ENCODE measurements at places on chromosomes 12 and 14.
A peak's percentile ranks its signal among the peaks of the same experiment; 100 is the strongest.

- no peak for DNase-seq
Measured at GRCh38 chr12:50662116-50662510, 101.8 kb upstream of the ATF1 start.

GRCh38 chr12:96136161-96136560 is 58.0 kb upstream of the ELK3 start:
- peak; percentile 19 for DNase-seq

- no peak for DNase-seq
Measured at GRCh38 chr12:47705229-47705565, 633 bp downstream of the RPAP3 start.

DNA sequence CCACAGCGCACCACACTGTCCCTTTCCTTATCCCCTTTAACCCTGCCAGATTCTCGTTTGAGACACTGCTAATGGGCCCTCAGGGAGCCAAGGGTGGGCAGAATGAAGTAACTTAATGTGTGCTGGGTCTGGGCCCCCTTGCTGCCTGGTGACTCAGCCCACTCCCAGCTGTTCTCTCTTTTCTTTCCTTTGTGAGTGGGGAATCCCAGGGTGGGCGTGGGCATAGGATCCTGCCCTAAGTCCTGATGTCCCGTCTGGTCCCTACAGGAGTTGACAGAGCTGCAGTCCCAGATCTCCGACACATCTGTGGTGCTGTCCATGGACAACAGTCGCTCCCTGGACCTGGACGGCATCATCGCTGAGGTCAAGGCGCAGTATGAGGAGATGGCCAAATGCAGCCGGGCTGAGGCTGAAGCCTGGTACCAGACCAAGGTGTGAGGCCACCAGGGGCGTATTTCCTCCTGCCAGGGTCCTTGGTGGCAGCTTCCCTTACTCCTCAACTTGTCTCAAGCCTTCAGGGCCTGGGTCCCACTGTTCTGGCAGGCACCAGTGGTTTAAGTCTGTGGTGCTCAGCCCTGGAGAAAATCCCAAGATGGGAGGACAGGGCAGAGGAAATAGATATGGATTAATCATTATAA is 8.3 kb downstream of the KRT7 start:
- no peak for DNase-seq

DNA sequence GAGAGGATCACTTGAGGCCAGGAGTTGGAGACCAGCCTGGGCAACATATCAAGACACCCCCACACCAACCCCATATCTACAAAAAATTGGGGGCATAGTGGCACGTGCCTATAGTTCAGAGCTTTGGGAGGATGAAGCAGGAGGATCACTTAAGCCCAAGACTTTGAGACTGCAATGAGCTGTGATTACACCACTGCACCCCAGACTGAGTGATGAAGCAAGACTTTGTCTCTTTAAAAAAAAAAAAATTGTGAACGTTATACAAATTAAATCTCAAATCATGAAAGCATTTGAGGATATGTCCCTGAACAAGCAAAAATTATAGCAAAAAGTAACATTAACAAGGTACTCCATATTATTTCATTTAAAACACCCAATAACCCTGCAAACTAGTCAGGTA is 2.9 kb downstream of the LRP6 start:
- DNase-seq = no peak

GRCh38 chr12:59735231-59735630 is 139.4 kb downstream of the SLC16A7 start:
- no peak for DNase-seq

All from NCI-H460 (cell line).